Dermis microvascular lymphatic vessel endothelial cell (primary cell): ENCODE measurements at places on chromosomes 4 and X. TPM values are rescaled to one million over a fixed set of nuclear protein-coding genes. Genes with fewer than 3 reads are reported as not detected.

DNA sequence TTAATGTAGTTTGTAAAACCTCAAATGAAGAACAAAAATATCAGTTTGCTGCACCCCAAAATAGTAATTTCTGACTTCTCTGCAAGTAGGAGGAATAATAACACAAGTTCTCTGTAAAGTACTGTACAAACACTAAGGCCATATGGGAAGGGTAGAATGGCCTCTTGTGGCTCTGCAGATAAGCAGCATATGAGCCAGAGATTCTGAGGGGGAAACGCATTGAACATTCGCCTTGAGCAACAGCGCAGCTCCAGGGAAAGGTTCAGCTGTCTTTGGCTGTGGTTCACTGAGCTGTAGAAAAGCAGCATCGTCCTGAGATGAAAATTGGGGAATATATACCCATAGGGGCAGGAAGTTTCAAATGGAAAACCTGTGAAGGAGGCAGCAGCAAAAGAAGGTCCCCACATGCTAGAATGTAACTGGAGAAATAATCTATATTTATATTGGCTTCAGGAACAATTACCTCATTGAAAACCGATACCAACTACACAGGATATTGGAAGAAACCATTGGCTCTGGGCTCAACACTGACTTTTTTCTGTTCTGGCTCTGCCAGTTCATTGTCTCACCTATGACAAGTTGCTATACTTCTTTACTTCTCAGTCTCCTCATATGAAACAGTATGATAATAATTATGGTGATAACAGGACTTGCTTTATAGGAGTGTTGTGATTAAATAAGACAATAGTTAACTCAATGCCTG is 357.6 kb upstream of the CPEB2 start:
- DNase-seq = no peak

GRCh38 chrX:25007059-25008053 is 8.4 kb downstream of the ARX start:
- no peak for DNase-seq

DNA sequence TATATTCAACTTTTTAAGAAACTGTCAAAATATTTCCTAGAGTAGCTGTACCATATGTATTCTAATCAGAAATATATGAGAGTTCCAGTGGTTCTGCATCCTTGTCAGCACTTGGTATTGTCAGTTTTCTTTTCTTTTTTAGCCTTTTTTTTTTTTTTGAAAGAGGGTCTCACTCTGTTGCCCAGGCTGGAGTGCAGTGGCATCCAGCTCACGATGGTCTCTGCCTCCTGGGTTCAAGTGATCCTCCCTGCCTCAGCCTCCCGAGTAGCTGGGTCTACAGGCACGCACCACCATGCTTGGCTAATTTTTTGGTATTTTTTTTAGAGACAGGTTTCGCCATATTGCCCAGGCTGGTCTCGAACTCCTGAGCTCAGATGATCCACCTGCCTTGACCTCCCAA is 79.1 kb downstream of the ZFX start:
- DNase-seq = no peak

DNA sequence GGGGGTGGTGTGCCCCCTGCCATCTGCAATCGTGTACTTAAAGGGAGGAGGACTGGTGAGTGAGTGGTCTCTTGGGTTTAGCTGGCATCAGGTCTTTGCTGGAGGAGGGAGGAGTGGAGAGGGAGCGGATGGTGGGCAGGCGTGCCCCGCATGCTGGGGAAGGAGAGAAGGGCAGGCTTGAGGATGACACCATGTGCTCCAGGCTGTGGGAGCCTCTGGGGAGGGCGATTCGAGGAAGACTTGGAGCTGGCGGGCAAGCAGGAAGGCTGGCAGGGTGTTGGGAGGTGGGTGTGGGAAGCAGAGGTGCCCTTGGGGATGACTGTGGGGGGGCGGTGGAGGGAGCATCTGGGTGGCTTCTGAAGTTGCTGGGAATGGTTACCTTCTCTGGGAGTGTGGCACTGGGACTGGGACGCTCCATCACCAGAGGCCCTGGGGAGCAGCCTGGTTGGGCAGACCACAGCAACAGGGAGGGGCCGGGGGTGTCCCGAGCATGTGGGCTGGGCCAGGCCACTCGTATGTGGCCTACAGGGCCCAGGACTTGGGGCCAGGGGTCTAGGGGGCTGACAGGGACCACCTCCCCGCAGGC is 30.8 kb upstream of the AFAP1 start:
- DNase-seq = no peak

GRCh38 chrX:123077631-123078030 is 106.4 kb upstream of the GRIA3 start:
- DNase-seq = no peak

DNA sequence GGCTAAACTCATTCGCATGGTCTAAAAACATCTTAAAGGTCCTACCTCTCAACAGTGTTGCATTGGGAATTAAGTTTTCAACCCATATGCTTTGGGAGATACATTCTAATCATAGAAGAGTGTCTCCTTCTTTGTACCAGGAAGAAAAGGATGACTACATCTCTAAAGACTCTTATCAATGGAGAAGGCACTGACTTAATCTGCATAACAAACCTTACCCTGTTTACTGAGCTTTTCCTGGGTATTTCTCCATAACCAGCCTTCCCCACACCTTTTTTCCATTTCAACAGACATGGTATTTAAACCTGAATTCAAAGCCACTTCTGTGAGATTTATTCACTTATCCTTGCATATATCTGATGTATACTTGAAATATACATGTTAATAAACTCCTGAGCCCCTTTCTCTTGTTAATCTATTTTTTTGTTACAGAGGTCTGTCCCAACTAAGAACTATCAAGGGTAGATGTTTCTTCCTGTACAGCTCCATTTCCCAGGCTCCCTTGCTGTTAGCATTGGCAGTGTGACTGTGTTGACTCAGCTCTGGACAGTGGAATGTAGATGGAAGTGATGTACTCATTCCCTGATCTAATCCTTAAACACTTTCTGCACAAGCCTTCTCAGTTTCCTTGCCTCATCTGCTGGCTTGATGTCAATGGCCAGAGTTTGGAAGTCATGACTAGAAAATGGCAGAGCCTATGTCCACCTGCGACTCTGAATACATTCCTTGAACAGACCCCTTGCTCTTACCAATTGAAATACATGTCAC is 148.9 kb upstream of the CPEB2 start:
- DNase-seq = no peak

GRCh38 chrX:108875548-108875947 is 139.2 kb upstream of the IRS4 start:
- no peak for DNase-seq

GRCh38 chrX:13493659-13494058 is 75.7 kb upstream of the EGFL6 start:
- DNase-seq = no peak

DNA sequence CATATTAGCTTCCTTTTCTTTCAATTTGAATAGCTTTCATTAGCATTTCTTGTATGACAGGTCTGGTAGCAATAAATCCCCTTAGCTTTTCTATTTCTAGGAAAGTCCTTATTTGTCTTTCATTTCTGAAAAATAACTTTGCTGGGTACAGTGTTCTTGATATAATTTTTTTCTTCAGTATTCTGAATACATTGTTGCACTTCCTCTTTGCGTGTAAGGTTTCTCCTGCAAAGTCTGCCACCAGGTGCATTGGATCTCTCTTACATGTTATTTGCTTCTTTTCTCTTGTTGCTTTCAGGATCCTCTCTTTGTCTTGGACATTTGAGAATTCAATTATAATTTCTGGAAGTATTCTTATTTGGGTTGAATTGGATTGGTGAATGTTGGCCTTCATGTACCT is 663.7 kb downstream of the GRXCR1 start:
- no peak for DNase-seq

NDP gene
- under 0.01 TPM in 2 replicates for total RNA-seq

ERCC6L gene
- 1.3 and 3.6 TPM in 2 replicates for total RNA-seq

CBLL2 gene
- total RNA-seq = not detected in 2 replicates

MSX1 gene
- total RNA-seq = 2.1 and 2.3 TPM in 2 replicates

S100G gene
- not detected in 2 replicates for total RNA-seq

DGAT2L6 gene
- not detected in 2 replicates for total RNA-seq

KCNE5 gene
- total RNA-seq = 0.13 TPM in 1 of 2 replicates, not detected in the other

HMGN5 gene
- total RNA-seq = 0.39 and 1.1 TPM in 2 replicates
